Osteocyte (in vitro differentiated cells): ENCODE measurements at places on chromosomes 6 and 20. TPM values are rescaled to one million over a fixed set of nuclear protein-coding genes. Genes with fewer than 3 reads are reported as not detected.

The HCRTR2 gene
- not detected in 2 replicates for total RNA-seq

DNA sequence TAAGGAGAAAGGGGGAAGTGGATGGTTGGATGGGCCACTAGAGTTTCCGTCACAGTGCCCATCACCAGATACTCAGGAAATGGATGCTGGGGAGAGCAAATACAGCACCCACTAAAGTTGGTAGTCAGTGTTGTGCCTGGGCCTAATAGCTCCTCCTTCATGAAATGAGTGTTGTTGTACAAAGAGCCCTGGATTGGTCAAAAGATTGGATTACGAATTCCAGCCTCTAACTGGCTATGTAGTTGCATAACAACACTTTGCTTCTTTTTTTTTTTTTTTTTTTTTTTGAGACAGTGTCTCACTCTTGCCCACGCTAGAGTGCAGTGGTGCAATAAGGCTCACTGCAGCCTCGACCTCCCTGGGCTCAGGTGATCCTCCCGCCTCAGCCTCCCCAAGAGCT is 27.4 kb downstream of the KCNG1 start:
- peaks cover 9% of the 10 kb centered on the region for H3K4me1 ChIP-seq
- no peaks in the 10 kb centered on the region for H3K36me3 ChIP-seq
- H3K27me3 ChIP-seq: peaks cover 15% of the 10 kb centered on the region
- H3K27ac ChIP-seq: no peak overlapping the region

DNA sequence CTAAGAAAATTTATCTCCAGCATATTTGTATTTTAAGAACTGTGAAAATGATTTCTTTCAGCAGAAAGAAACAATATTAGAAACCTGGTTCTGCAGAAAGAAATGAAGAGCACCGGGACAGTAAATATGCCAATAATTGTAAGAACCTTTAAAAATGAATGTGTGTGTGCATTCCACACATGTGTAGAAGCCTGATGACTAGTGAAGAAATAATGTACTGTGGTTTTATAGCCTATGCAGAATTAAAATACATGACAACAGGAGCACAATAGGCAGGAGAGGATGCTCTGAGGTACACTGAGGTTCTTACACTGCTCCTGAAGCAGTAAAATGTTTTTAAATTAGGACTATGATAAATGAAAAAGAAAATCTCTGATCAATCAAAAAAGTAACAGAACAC is 48.9 kb downstream of the SNX14 start:
- H3K36me3 ChIP-seq: peaks cover 33% of the 10 kb centered on the region
- H3K27me3 ChIP-seq: no peaks in the 10 kb centered on the region
- H3K27ac ChIP-seq: peak overlapping the region; percentile 29
- H3K4me1 ChIP-seq: peaks cover 2% of the 10 kb centered on the region

- no peak overlapping the region for H3K27ac ChIP-seq
- H3K36me3 ChIP-seq: no peaks in the 10 kb centered on the region
- H3K27me3 ChIP-seq: no peaks in the 10 kb centered on the region
- no peak overlapping the region for H3K4me3 ChIP-seq
- H3K4me1 ChIP-seq: peaks cover 23% of the 10 kb centered on the region
Observed at GRCh38 chr6:25329982-25330381, 50.8 kb downstream of the CARMIL1 start.

GRCh38 chr6:132236281-132236680 is 165.0 kb downstream of the MOXD1 start:
- peaks cover 38% of the 10 kb centered on the region for H3K4me1 ChIP-seq
- H3K4me3 ChIP-seq: no peak overlapping the region
- peak overlapping the region; percentile 45 for H3K27ac ChIP-seq
- H3K36me3 ChIP-seq: no peaks in the 10 kb centered on the region
- H3K27me3 ChIP-seq: no peaks in the 10 kb centered on the region
- no peak for DNase-seq

DNA sequence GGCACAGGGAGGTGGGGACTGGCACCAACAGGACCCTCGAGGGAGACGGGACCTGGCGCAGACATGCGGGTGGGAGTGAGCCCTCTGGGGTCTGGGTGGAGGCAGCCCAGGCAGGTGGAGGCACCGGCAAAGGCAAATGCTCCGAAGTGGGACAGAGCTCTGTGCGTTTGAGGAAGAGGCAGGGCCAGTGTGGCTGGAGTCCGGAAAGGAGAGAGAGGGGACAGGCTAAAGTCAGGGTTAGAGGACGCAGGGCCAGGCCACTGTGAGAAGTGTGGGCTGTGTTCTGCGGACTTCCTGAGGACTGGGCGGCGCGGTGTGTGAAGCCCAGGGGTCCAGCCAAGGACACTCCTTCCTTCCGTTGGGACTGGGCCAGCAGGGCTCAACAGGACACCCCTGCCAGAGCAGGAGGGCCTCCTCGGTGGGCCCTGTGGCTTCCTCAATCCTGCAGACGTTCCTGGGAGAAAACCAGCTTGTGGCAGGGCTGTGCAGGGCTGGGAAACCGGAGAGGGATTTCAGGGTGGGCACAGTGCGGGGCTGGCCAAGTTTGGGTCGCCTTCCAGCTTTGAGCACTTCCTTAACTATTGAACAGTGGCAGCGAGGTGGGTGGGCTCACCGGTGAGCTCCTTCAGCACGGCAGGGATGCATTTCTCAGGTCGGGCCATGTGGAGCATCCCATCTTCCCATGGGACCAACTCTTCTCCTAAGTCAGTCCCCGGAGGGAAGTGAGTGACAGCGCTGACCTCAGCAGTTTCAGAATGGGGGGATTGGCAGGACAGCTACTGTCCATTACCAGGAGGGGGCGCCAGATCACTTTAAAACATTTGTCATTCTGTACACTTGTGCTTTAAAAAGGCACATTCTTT is 22.5 kb downstream of the MOCS3 start:
- H3K27ac ChIP-seq: peak overlapping the region; percentile 77
- no peak for DNase-seq
- H3K4me3 ChIP-seq: no peak overlapping the region
- no peaks in the 10 kb centered on the region for H3K27me3 ChIP-seq
- no peaks in the 10 kb centered on the region for H3K36me3 ChIP-seq

The ZC2HC1B gene
- not detected in 2 replicates for total RNA-seq

DNA sequence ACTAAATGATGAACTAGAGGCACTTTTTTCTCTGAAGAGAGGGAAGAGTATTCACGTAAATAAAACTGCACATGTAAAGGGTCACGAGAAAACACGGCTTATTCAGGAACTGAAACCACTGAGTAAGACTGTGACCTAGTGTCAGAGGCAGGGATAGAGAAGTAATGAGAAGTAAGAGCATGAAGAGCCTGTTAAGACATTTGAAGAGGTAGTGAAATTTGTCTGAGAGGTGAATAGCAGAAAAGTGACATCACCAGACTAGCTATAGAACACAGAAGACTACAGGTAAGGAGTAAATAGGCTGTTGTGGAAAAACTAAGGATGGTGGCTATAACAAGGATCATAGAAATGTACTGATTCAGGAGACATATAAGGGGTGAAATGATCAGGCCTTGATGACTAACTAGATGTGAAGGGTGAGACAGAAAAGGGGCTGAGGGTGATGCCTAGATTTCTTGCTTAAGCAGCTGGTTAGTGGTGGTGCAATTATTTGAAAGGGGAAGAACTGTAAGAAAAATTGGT is 76.8 kb downstream of the REV3L start:
- no peaks in the 10 kb centered on the region for H3K4me1 ChIP-seq
- no peak for DNase-seq
- H3K4me3 ChIP-seq: no peak overlapping the region
- H3K27me3 ChIP-seq: no peaks in the 10 kb centered on the region
- no peak overlapping the region for H3K27ac ChIP-seq
- H3K36me3 ChIP-seq: peaks cover 43% of the 10 kb centered on the region

The DEFB110 gene
- total RNA-seq: not detected in 2 replicates

GRCh38 chr20:40191573-40191972 is 497.5 kb downstream of the MAFB start:
- no peak for DNase-seq
- peaks cover 7% of the 10 kb centered on the region for H3K27me3 ChIP-seq
- no peak overlapping the region for H3K4me3 ChIP-seq

DNA sequence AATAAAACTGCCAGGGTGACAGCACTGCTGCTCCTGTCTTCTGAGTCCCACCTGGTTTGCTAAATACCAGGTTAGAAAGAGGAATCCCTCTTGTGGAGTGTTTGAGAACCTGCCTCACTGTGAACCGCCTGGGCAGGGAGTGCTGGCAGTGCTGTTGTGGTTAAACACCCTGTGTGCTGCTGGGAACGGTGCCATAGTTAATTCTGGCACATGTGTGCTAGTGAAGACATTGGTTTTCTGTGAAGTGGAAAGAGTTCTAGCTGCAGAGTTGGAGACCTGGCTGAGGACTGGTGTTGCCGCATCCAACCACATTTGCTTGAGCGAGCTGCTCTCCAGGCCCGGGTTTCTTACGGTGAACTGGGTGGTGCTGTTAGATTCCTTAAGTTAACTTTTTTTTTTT is 72.7 kb downstream of the IGF2R start:
- peaks cover 48% of the 10 kb centered on the region for H3K4me1 ChIP-seq
- peaks cover 45% of the 10 kb centered on the region for H3K36me3 ChIP-seq
- H3K4me3 ChIP-seq: peak overlapping the region; percentile 1
- no peak for DNase-seq
- peak overlapping the region; percentile 82 for H3K27ac ChIP-seq
